ENCODE measurements at places on chromosomes 3 and 15.

DNA sequence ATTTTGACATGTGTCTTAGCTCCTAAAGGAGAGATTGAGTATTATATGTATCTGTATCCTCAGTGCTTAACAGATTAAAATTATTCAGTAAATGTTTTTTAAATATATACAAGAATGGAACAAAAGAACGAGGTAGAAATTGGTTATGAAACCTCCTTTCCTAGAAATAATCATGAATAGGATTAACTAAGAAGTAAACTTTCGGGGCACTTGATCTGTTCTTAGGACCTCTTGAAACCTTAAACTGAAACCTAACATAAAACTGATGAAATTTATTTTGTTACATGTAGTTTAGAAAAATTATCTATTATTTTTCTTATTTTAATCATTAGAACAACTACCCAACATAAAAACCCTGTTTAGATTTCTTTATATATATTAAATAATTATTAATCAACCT, 311.5 kb downstream of the THSD4 start:
- H3K27me3 ChIP-seq, result peaks cover 21% of the 10 kb centered on the region
- H3K4me3 ChIP-seq, result no peak overlapping the region
- no peak for DNase-seq

DNA sequence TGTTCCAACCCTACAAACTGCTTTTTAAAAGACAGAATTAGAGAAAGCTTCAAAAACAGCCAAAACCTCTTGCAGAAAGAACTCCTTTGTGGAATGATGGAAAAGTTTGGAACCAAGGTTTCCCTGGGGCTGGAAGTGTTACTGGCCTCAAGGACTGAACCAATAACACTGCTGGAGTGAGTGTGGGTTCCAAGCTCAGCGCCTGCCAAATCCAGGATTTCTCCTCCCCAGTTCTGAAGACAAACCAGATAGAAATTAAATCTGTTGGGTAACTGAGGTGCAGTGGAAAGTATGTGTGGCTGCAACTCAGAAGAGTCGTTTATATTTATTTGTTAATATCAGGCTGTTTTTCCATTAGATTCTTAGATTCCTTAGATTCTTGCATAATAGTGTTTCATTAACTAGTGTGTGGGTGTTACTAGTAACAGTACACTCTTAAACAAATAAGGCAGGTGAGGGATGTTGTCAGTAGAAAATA, 66.5 kb upstream of the FNDC3B start:
- no peaks in the 10 kb centered on the region for H3K27me3 ChIP-seq
- DNase-seq, result no peak
- H3K4me3 ChIP-seq, result no peak overlapping the region
- peaks cover 9% of the 10 kb centered on the region for H3K4me1 ChIP-seq
- no peak overlapping the region for H3K27ac ChIP-seq
- no peaks in the 10 kb centered on the region for H3K36me3 ChIP-seq

GRCh38 chr3:145951441-145951840, 209.5 kb downstream of the PLOD2 start:
- no peaks in the 10 kb centered on the region for H3K36me3 ChIP-seq
- no peaks in the 10 kb centered on the region for H3K4me1 ChIP-seq
- DNase-seq, result no peak
- H3K27me3 ChIP-seq, result no peaks in the 10 kb centered on the region
- no peak overlapping the region for H3K4me3 ChIP-seq

DNA sequence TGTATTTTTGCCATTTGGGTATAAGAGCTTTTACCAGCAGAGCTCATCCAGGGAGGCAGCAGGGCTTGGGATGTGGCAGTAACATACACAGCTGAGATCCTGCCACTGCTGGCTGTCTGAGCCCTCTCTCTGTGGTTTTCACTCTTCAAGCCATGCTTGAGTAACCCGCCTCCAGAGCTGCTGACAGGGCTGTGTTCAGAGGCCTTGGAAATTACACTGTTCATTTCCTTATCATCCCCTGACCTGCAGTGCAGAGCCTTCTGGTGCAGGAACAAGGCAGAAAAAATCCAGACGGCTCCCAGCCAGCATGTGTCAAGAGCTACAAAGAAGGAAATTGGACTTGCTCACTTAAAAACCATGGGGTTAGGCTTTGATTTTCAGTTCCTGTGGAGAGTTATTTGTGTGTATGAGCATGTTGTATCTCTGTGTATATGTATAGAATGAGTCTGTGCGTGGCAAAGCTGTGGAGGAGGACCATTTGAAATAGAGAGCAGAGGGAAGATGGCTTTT, 47.0 kb downstream of the ZNF609 start:
- DNase-seq, result peak; percentile 50
- peaks cover 52% of the 10 kb centered on the region for H3K4me1 ChIP-seq
- H3K36me3 ChIP-seq, result peaks cover 38% of the 10 kb centered on the region
- H3K27ac ChIP-seq, result peak overlapping the region; percentile 17
- H3K27me3 ChIP-seq, result no peaks in the 10 kb centered on the region

GRCh38 chr15:80576519-80577090, 118.5 kb upstream of the ABHD17C start:
- no peaks in the 10 kb centered on the region for H3K36me3 ChIP-seq
- no peak overlapping the region for H3K27ac ChIP-seq
- no peak for DNase-seq

DNA sequence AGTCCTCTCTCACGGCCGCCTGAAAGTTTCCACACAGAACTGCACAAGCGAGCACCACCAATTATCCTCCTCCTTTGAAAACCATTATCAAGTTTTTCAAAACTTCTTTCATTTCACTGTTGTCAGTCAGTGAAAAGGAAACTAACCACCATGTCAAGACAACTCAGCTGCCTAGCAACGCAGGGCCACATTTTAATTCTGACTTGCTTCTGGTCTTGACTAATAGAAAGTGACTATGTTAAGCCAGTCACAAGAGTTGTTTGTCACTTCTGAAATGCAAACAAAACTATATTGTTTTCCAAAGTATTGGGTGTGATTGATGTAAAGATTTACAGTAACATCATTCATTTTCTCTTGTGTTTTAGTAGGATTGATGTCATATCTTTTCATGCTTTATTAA, 612.8 kb upstream of the AGTR1 start:
- no peaks in the 10 kb centered on the region for H3K4me1 ChIP-seq
- H3K36me3 ChIP-seq, result no peaks in the 10 kb centered on the region
- DNase-seq, result no peak
- no peak overlapping the region for H3K4me3 ChIP-seq
- no peak overlapping the region for H3K27ac ChIP-seq
- no peaks in the 10 kb centered on the region for H3K27me3 ChIP-seq

DNA sequence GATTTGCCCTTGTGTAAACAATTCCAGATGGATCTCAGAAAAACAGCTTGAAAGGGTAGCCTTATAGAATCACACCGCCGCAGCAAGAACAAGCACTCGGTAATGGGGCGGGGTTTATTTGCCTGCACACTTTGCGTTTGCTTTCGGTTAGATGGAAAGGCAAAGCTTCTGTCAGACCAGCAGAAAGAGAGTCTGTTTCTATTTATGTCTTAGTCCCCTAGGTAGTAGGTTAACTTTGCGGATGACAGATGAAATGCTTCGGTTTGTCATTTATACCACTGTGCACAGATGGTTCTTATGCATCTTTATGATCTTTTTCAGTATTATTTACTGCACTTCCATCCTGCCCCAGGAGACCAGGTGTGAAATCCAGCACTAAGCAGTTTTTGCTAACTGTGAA, 62.2 kb downstream of the PYDC2 start:
- no peaks in the 10 kb centered on the region for H3K36me3 ChIP-seq
- H3K4me3 ChIP-seq, result no peak overlapping the region
- H3K27me3 ChIP-seq, result no peaks in the 10 kb centered on the region
- no peak for DNase-seq
- no peak overlapping the region for H3K27ac ChIP-seq

DNA sequence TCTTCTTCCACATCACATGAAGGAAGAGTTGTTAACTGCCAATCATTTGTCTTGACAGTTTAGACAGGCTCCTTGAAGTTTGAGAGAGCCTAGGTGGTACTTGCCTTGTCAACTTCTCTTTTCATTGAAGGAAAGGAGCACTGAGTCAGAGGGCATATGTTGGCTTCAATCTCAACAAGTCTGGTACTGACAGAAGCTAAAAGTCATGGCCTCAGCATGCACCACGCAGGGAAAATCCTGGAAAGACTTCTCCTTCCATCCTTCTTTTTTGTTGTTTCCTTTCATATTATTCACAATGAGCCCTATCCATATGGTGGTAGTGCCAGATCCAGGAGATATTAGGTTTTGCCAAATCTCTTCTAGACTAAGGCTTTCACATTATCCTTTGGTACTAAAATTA, 1272.5 kb downstream of the ROBO1 start:
- H3K36me3 ChIP-seq, result no peaks in the 10 kb centered on the region
- H3K27ac ChIP-seq, result no peak overlapping the region
- H3K4me3 ChIP-seq, result no peak overlapping the region
- DNase-seq, result no peak
- no peaks in the 10 kb centered on the region for H3K4me1 ChIP-seq

- peaks cover 58% of the 10 kb centered on the region for H3K36me3 ChIP-seq
- DNase-seq, result no peak
- H3K4me1 ChIP-seq, result peaks cover 28% of the 10 kb centered on the region
- no peak overlapping the region for H3K4me3 ChIP-seq
- H3K27ac ChIP-seq, result no peak overlapping the region
Measured at GRCh38 chr15:42194513-42194912, 13.6 kb downstream of the VPS39 start.

- no peak overlapping the region for H3K4me3 ChIP-seq
- H3K36me3 ChIP-seq, result no peaks in the 10 kb centered on the region
- H3K27me3 ChIP-seq, result peaks cover 22% of the 10 kb centered on the region
- no peak overlapping the region for H3K27ac ChIP-seq
- DNase-seq, result no peak
Measured at GRCh38 chr3:147427746-147428145, 18.6 kb downstream of the ZIC1 start.

- H3K36me3 ChIP-seq, result no peaks in the 10 kb centered on the region
- no peak overlapping the region for H3K4me3 ChIP-seq
- peaks cover 12% of the 10 kb centered on the region for H3K27me3 ChIP-seq
Measured at GRCh38 chr15:76963596-76963995, 31.3 kb upstream of the PSTPIP1 start.

- peaks cover 5% of the 10 kb centered on the region for H3K27me3 ChIP-seq
- H3K4me1 ChIP-seq, result peaks cover 2% of the 10 kb centered on the region
- H3K36me3 ChIP-seq, result no peaks in the 10 kb centered on the region
- DNase-seq, result no peak
- H3K27ac ChIP-seq, result no peak overlapping the region
Measured at GRCh38 chr15:35023804-35024203, 35.7 kb upstream of the ZNF770 start.

DNA sequence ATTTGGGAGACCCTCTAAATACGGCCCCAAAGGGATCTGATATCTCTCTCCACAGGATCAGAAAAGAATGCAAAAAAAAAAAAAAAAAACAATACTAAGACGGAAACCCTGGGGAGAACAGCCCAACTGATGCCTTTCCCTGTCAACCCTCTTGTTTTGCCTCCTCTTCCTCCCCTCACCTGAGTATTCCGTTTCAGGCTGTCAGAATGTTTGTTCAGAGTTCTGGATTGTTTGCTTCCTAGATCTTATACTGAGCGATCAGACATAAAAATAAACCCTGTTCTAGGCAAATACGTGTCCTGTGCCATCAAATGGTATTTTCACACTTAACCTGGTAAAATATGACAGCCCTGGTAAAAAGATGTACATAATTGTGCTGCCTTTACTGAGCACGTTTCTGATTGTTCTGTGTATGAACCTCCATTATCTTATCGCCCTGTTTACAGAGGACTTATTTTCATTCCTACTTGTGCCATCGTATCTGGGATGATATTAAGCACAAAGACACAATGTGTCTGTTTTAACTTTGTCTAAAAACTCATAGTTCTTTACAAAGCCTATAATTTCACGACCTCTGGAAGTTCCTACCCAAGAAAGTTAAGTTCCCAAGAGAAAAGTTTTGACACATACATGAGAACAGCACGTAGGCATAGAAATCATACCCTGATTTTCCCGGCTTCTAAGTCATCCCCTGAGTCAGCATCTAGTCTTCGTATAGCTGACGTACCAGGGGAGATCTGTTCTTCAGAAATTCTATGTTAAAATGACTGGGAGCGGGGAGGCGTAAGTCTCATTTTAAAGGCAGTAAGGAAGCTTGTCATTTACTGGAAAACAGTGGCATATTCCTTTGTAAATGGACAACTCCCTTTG, 856 bp downstream of the ZBTB38 start:
- H3K4me1 ChIP-seq, result peaks cover 9% of the 10 kb centered on the region
- no peak for DNase-seq
- H3K27ac ChIP-seq, result no peak overlapping the region

- no peak for DNase-seq
- H3K27me3 ChIP-seq, result peaks cover 12% of the 10 kb centered on the region
- no peaks in the 10 kb centered on the region for H3K36me3 ChIP-seq
- H3K4me1 ChIP-seq, result no peaks in the 10 kb centered on the region
- no peak overlapping the region for H3K4me3 ChIP-seq
- H3K27ac ChIP-seq, result no peak overlapping the region
Measured at GRCh38 chr3:154161806-154162205, 40.6 kb downstream of the ARHGEF26 start.

DNA sequence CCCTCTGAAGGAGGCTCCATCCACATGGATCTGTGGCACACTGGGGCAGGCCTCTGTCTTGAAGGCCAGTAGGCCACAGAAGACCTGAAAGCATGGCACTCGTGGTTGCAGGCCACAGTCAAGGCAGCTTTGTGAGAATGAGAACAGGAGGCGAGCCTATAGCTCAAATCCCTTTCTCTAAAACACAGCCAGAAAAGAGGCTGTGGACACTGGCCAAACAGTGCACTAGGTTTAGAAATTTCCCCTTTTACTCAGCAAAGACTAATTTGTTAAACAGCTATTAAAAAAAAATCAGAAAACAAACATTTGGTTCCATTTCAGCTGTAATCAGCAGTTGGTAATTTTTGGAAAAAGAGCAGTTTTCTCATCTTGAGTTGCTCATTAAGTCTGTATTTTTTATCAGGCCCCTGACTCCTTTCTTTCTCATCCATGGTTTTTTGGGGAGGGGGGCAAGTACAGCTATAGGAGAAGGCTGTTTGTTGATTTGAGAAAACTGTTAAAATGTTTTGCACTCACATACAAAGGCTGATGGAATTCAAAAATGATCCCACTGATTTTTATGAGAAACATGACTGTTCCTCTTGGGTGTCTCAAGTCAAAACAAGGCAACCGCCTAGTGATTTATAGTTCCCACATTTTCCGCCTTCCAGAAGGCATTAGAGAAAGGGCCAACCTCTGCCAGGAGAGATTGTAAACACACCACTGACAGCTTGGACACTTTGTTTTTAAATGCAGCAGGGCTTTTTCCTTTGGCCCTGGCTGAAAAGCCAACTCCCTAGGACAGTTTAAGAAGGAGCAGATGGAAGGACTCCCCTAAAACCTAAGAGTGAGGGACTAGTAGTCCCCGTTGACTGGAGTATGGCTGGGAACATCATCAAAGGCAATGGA, 28.1 kb downstream of the PARP16 start:
- no peak overlapping the region for H3K4me3 ChIP-seq
- no peak for DNase-seq
- H3K27ac ChIP-seq, result no peak overlapping the region
- peaks cover 27% of the 10 kb centered on the region for H3K36me3 ChIP-seq

DNA sequence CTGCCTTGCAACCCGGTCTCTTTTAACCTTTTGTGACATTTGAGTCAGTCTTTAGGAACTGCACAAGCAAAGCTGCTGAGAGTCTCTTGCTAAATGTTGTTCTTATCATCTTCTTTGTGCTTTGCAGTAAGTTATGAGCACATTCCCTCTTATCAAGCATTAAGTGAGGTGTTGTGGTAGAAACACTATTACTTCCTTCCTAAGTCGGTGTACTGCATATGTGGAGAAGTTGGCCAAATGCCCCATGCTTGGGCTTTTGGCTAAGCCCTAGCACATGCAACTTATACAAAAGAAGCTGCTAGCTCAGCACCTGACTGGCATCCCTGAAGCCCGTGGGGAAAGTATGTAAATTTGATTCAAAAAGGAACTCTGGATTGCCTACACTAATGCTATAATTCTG, 136.5 kb upstream of the RBMS3 start:
- no peak overlapping the region for H3K4me3 ChIP-seq
- no peaks in the 10 kb centered on the region for H3K36me3 ChIP-seq
- H3K27ac ChIP-seq, result no peak overlapping the region
- no peaks in the 10 kb centered on the region for H3K27me3 ChIP-seq
- H3K4me1 ChIP-seq, result no peaks in the 10 kb centered on the region
